ENCODE measurements at places on chromosomes 7 and 10.

GRCh38 chr10:101291331-101292193 lies 62.3 kb upstream of the LBX1 start:
- no peak for DNase-seq

GRCh38 chr10:85789982-85790789 lies 576.4 kb downstream of the GRID1 start:
- no peak for DNase-seq

DNA sequence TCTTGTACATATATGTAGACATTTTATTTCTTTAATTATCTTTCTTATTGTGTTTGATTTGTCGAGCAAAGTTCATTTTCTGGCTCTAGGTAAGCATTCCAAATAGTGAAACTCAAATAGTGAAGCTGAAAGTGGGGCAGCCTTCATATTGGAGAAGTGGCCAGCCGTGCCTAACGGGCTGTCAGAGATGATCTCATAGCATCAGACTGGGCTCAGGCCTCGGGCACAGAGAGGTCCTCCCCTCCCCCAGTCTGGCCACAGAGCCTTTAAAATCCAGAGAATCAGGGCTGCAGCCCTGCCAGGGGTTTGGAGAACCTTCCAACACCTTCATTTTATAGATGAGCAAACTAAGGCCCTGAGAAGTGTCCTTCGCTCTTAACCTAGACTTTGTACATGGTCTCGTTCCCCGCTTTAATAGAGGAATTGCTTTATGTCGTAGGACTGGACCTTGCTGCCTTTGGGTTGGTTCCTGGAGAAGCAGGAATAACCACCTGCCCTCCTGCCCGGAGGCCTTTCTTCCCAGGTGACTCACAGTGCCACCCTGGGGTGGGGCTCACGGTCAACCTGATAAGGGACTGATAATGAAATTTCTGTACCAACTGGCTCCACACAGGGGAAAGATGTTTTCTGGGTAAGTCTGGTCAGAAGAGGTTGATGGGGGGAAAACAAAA lies 7.3 kb downstream of the TSPAN15 start:
- DNase-seq, result no peak

DNA sequence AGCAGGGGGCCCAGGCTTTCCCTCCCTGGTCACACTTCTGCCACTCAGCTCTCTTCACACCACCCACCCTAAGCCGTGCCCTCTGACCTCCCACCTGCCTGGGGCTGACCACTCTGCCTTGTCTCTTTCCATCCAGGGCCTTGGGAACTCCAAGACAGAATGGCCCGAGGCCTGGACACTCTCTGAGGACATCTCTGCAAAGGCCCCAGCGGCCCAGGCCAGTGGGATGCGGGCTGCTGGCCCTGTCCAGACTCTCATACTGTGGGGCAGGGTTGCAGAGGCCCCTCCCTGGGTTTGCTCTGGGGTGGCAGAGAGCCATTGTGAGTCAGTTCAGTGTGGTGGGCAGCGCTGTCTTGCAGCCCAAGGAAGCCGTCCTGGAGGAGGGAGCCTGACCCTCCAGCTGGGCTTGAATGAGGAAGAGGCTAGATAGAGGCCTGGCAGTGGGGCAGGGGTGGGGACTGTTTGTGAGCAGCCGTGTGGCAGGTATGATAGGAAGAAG lies 39.9 kb upstream of the RABGEF1 start:
- no peak for DNase-seq

DNA sequence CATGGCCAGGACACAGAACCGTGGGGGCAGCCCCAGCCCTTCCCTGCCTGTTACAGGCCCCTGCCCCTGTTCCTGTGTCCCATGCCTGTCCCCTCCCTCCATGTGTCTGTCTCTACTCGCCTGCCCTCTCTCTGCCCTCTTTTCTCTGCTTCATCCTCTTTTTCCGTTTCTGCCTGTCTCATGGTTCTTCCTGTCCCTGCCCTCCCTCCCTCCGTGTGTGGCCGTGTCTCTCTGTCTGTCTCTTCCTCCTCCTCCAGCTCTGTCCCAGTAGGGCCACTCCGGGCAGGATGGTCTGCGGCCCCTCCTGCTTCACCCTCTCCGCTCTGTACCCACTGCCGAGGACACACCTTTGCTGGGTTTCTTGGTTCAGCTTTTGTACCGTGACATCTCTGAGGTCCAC lies 137.4 kb downstream of the FAM53B start:
- DNase-seq, result no peak

DNA sequence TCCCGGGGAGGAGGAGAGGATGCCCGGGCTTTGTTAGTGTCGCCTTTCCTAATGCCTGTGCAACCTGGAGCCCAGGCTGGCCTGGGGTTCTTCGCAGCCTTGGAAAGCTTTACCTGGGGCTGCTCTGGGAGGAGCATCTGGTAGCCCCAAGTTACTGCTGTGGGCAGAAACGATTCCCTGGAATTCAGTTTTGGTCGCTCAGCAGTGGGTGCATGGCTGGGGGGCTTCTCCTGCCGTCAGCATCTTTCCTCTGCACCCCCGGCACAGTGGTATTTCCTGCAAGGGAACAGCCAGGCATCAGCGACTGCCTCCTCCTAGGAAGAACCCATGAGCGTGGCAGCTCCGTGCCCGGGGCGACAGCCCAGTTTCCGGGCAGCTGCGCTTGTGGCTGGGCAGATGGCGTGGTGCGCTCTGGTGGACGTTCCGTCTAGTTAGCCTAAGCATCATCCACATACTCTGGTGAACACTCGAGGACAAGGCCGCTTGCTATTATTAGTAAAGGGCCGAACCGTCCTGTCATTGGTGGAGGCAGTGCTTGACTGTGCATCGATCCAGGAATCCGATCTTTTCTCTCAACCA lies 107.0 kb upstream of the BTBD16 start:
- no peak for DNase-seq

GRCh38 chr10:116115797-116116196 lies 157.2 kb downstream of the GFRA1 start:
- no peak for DNase-seq

- DNase-seq, result no peak
Measured at GRCh38 chr10:127991543-127992255, 84.8 kb downstream of the PTPRE start.

GRCh38 chr10:100670828-100671479 lies 74.4 kb upstream of the PAX2 start:
- peak; percentile 87 for DNase-seq

- DNase-seq, result no peak
Measured at GRCh38 chr7:150992833-150993302, 2.1 kb downstream of the NOS3 start.

GRCh38 chr7:1257221-1257620 lies 24.5 kb downstream of the UNCX start:
- DNase-seq, result no peak

DNA sequence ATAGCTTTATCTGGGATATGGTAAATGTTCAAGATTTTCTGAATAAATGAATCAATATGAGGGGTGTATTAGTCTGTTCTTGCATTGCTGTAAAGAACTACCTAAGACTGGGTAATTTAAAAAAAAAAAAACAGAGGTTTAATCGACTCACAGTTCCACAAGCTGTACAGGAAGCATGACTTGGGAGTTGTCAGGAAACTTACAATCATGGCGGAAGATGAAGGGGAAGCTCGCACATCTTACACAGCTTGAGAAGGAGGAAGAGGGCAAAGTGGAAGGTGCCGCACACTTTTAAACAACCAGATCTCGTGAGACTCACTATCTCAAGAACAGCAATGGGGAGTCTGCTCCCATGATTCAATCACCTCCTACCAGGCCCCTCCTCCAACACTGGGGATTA lies 32.5 kb upstream of the OTUD1 start:
- no peak for DNase-seq

GRCh38 chr10:2263561-2263960 lies 526.2 kb upstream of the ADARB2 start:
- no peak for DNase-seq

DNA sequence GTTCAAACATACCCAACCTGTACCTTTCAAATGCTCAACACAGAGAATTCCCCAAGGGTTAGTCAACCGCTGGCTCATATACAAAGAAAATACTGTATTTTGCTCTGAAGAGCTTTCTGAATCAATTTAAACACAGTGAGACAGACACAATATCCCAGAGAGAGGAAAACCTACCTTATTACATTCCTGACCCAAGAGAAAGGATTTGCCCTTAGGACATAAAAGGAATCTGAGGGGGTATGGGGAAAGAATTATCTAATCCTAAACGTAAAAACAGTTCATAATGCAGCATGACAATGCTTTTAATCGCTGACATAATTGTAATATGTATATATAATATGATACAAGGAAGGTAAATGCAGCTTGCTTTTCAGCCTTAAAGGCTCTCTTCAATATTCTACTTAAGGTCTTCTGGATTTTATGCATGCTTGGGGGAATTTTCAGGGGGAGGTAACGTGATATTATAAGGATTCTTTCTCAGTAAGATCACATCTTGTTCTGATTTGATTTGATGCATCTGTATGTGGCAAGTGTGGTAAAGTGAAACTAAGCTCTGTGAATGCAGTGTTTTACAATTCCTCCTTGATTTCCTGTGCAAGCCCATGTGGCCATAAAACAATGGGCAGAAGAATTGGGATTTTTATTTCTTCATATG lies 240.5 kb downstream of the GLI3 start:
- DNase-seq, result no peak
